ENCODE measurements at places on chromosomes 11 and 22.
A peak's percentile ranks its signal among the peaks of the same experiment; 100 is the strongest.

- peaks cover 3% of the 10 kb centered on the region for H3K27me3 ChIP-seq
- no peak overlapping the region for H3K4me3 ChIP-seq
- H3K4me1 ChIP-seq: peaks cover 8% of the 10 kb centered on the region
- H3K36me3 ChIP-seq: peaks cover 2% of the 10 kb centered on the region
- no peak overlapping the region for H3K27ac ChIP-seq
Observed at GRCh38 chr22:47596176-47596690, 833.8 kb downstream of the TBC1D22A start.

- peak overlapping the region; percentile 98 for H3K27ac ChIP-seq
- peaks cover 78% of the 10 kb centered on the region for H3K36me3 ChIP-seq
- H3K4me1 ChIP-seq: peaks cover 92% of the 10 kb centered on the region
- no peaks in the 10 kb centered on the region for H3K27me3 ChIP-seq
Observed at GRCh38 chr11:94649964-94650623, 82.9 kb downstream of the PIWIL4 start.

DNA sequence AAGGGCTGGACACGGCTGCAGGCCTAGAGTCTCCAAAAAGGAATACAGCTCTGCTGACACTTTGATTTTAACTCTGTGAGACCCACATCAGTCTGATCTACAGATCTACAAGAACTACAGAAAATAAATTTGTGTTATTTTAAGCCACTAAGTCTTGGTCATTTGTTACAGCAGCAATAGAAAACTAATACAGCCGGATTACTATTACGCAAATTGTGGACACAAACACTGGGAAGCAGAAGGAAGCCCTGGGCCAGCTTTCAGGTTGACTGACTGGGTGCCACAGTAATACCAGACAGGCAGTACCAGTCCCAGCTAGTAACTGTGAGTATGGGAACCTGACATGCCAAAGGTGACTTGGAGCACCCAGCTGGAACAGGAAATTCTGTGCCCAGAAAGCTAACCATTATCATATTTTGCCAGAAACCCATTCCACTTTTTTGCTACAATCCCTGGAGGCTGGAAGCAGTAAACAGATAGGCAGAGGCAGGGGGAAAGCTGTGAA, 13.4 kb downstream of the SLC25A17 start:
- H3K27me3 ChIP-seq: no peaks in the 10 kb centered on the region
- no peak for DNase-seq
- H3K4me1 ChIP-seq: 0 out of 2 replicates have a peak, but pooled peaks cover 4% of the 10 kb centered on the region
- H3K4me3 ChIP-seq: no peak overlapping the region

DNA sequence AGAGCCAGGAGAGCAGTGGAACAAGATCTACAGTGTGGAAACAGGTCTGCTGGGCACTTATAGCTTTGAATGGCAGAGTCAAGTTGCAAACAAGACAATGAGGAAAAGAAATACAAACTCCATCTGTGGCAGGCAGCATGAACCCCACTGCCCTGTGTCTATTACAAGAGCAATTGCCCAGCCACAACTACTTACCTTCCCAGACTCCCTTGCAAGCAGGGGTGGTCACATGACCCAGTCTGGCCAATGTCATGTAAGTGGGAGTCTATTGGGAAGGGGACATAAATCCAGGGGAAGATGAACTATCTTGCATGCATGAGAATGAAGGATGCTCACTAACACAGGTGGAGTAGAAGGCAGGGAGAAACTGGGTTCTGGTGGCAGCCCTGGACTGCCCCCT, 44.1 kb upstream of the RFPL3 start:
- H3K36me3 ChIP-seq: no peaks in the 10 kb centered on the region
- no peak overlapping the region for H3K4me3 ChIP-seq
- H3K4me1 ChIP-seq: peaks cover 3% of the 10 kb centered on the region
- no peak overlapping the region for H3K27ac ChIP-seq
- no peak for DNase-seq

DNA sequence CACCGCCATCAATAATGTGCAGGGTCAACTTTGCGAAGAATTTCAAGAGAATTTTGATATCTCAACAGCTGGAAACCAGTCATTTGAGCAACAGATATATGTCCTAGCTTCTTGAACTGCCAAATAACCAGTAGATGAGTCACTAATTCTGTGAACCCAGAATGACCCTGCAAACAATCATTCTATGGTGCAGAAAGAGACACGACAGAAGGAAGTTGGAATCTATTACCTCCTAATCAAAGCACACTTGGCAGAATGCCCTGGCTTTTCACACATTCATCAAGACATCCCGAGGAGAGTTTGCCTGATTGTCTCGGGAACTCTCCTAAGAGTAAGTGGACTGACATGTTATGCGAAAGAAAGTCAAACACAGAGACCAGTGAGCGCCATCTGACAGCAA, 621.1 kb downstream of the OPCML start:
- H3K27me3 ChIP-seq: no peaks in the 10 kb centered on the region
- H3K4me1 ChIP-seq: peaks cover 25% of the 10 kb centered on the region
- H3K4me3 ChIP-seq: no peak overlapping the region
- H3K27ac ChIP-seq: no peak overlapping the region
- no peak for DNase-seq

DNA sequence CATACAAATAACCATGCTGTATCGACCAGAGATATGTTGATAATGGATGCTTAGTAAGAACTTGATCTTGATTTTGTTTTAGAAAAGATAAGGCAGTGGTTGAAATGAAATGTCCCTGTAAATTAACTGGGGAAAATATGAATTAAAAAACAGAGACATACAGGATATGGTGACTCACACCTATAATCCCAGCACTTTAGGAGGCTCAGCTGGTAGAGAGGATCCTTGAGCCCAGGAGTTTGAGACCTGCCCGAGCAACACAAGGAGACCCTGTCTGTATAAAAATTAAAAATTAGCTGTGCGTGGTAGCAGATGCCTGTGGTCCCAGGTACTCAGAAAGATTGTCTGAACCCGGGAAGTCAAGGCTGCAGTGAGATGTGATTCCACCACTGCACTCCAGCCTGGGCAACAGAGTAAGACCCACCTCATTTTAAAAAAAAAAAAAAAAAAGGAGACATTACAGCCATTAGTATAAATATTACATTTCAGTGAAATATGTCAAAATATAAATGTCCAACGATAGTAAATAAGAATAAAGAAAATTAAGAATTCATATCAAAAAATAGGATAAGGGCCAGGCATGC, 4.6 kb downstream of the PICALM start:
- DNase-seq: no peak
- H3K4me3 ChIP-seq: no peak overlapping the region
- no peaks in the 10 kb centered on the region for H3K36me3 ChIP-seq
- no peak overlapping the region for H3K27ac ChIP-seq
- H3K27me3 ChIP-seq: no peaks in the 10 kb centered on the region
- H3K4me1 ChIP-seq: peaks cover 71% of the 10 kb centered on the region

DNA sequence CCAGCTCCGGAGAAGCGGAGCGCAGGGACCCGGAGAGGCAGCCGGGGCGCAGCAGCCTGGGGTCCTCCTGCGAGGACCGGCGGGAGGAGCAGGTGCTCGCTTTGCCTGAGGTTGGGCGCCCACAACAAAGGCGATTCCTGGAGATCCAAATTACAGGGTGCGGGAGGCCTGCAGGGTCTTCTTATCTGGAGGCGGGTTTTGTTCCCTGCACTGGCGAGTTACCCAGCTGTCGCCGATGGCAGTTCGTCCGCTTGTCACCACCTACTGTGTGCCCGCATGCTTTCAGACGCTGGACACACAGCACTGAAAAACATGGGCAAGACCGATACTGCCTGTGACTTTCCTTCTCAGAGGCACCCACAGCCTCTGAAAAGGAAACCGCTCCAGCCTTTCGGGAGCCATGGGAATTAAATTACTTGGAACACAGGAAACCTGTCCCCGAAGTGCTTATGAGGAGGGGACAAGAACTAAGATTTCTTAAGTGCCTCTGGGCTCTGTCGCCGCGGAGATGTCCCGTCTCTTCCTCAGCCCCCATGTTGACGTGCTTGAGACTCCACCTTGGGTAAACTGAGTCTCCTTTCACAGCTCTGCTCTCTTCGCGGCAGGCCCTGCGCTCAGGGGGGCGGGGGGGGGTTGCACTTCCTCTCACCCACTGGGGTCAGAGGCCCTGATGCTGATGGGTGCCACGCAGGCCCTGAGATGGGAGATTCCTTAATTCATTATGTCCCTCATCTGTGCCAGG, 1.3 kb upstream of the ZFTA start:
- DNase-seq: peak; percentile 24
- peaks cover 37% of the 10 kb centered on the region for H3K4me1 ChIP-seq
- no peaks in the 10 kb centered on the region for H3K36me3 ChIP-seq
- H3K4me3 ChIP-seq: peak overlapping the region; percentile 71
- H3K27me3 ChIP-seq: peaks cover 41% of the 10 kb centered on the region
- H3K27ac ChIP-seq: no peak overlapping the region

DNA sequence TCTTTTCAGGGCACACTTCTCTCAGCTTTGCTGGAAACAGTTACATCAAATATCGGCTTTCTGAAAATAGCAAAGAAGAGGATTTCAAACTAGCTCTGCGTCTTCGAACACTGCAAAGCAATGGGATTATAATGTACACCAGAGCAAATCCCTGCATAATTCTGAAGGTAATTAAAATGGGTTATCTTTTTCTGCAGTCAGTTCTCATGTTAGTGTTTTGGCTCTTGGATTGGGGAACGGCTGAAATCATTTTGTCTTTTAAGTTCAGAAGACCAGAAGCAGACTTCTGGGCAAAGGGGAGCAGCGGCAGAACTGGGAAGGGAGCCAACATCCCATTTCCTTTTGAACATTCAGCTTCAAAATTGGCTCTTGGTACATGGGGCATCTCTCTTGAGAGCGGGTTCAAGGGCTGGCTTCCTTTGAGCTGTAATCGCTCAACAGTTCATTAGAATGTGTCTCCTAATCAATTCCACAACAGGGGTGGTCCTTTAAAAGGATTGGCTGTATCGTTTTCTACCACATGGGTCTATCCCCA, 110.2 kb upstream of the MTNR1B start:
- no peak overlapping the region for H3K27ac ChIP-seq
- no peak overlapping the region for H3K4me3 ChIP-seq
- H3K4me1 ChIP-seq: 0 out of 2 replicates have a peak, but pooled peaks cover 3% of the 10 kb centered on the region
- DNase-seq: no peak
